SW480 (cell line): ENCODE measurements at places on chromosomes 2 and 18.

DNA sequence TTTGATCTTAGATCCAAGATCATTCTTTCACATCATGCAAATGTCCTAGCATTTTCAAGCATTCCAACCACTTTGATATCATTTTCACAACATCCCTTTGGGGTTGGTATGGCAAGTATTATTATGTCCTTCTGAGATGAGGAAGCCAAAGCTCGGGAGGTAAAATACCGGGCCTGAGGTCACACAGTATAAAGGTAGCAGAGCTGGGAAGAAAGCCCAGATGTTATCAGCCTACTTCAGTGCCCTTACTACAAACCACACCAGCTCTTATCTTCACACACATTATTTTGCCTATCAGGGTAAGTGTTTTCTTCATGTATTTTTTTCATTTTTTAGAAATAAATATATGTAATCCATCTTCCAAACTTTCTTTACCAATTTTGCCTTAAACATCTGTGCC is 4.2 kb upstream of the B4GALT6 start:
- no peak for DNase-seq

DNA sequence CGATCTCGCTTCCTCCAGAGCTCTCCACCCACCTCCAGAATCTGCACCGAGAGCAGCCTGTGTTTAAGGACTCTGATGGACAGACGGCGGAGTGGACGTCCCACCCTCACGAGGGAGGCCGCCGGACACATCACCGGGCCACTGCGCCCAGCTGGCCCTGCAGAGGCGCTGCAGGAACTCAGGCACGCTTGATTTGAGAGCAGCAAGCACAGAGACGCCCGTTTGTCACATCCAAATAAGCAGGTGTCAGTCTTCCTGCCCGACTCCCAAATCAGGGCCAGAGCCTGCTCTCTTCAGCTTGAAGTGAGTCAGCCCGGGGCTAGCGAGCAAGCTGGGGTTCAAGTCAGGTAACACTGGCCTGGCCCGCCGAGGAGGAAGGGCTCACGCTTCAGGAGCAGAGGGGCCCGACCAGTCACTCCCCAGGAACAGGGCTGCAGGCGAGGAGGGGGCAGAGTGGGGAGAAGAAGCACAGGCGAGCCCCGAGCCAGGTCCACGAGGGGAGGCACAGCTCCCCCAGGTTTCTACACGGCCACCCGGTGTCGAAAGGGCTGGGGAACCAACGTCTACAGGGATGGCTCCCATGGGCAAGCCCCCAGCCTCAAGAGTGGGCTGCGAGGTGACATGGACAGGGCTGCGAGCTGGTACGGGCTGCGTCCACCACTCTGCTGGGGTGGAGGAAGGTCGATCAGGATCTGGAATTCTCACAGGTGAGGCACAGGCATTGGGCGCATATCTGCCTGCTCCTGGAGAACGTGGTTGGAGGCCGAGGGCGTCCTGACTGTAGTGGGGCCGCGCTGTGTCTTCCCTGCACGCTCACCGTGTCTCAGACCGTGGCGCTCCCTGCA is 52.5 kb upstream of the CTDP1 start:
- DNase-seq: no peak

GRCh38 chr18:51074605-51075004 is 44.6 kb downstream of the SMAD4 start:
- no peak for DNase-seq

GRCh38 chr2:187577310-187577709 is 23.1 kb upstream of the TFPI start:
- no peak for DNase-seq

DNA sequence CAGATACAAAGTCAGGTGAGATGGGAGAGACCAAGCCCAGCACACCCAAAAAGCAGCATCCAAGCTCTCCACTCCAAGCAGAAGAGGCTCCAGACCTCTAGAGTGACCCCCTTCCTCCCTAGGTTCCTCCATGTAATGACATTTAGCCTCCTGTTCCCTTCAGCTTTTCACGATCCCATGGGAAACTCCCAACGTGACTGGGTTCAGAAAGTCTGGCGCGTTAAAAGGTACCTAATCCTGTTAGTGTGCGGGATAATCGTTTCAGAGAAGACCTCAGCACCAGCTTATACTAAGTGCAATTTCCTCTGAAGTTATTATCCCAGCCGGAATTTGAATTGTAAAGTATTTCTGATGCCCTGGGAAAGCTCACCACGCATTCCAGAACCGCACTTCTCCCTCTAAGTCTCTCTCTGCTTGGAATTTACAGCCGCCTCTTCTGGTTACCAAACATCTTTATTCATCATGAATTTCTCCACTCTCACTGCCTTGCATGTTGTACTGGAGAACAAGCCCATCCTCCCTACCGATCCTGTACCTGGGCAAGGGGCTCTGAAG is 46.9 kb downstream of the CCBE1 start:
- DNase-seq: no peak

- no peak for DNase-seq
These were observed 7.4 kb downstream of the DYSF start for GRCh38 chr2:71460595-71461303.

DNA sequence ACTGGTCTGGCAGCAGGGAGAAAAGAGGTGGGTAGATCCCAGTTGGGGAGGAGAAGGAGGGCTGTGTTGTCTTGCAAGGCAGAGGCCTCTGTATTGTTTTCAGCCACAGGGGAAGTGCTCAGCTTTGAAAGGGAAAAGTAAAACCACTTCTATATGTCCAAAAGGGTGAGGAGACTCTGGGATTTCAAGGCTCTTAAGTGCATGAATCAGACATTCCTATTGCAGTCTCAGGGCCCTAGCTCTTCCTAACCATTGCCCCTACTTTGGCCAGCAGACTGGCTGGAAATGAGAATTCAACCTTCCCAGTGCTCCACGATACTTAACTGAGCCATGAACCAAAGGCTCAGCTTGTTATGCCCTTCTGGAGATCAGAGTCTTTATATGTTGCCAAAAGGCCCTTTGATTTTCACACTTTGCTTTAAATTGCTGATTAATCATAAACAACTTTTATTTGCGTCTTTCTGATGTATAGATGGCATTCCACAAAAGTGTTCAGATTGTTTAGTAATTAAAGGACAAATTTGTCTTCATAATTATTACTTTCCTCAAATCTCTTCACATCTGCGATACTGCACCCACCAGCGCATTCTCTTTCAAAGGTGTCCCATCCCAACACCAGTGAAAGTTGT is 313.8 kb upstream of the MMADHC start:
- no peak for DNase-seq

DNA sequence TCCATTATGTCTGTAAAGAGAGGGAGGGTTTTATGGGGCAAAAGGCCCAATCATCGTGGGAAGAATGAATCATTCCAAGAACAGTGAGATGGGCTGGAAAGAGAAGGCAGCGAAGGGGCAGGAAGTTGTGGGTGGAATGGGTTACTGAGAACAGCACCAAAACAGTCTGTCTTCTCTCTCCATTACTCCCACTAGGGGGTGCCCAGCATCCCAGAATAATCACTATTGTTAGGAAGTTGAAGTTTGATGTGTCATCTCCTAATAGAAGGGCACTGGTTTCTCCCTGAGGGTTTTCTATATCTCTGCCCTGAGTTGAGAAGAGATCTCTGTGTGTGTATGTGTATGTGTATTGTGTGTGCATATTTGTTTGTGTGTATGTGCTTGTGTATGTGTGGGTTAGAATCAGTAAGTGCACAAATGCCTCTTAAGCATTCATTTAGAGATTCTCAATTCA is 76.6 kb upstream of the MAP4K3 start:
- peak; percentile 78 for DNase-seq

- peak; percentile 45 for DNase-seq
These were observed 347.6 kb downstream of the CTNNA2 start for GRCh38 chr2:79860228-79861058.

GRCh38 chr2:29361231-29361630 is 246.0 kb downstream of the CLIP4 start:
- no peak for DNase-seq

- peak; percentile 8 for DNase-seq
These were observed 1.1 kb downstream of the LMAN1 start for GRCh38 chr18:59357928-59358327.

- no peak for DNase-seq
These were observed 3.7 kb upstream of the ADI1 start for GRCh38 chr2:3522961-3523421.

GRCh38 chr2:241226723-241227572 is 38.5 kb downstream of the ANO7 start:
- no peak for DNase-seq

DNA sequence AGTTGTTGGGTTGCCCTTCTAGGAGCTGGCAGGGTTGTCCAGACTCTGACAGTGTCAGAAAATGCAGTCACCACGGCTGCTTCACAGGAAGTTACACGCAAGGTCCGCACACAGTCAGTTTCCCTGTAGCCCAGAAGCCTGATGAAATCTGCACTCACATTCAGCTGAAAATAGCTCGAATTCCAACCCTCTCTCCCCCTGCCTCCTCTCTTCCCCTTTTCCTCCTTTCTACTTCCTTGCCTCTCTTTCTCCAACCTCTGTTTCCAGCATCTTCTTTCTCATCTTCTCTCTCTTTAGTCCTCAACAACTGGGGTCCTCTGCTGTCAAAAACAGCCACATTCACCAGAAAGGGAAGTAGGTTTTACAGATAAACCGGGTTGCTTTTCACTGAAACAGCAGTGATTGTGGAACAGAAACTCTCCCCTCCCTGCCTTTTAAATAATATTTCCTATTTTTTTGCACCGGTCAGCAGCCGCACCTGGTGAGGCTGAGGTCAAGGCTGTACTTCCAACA is 69.3 kb downstream of the BCL11A start:
- no peak for DNase-seq

GRCh38 chr2:85340034-85340892 is 12.5 kb upstream of the TGOLN2 start:
- DNase-seq: no peak

DNA sequence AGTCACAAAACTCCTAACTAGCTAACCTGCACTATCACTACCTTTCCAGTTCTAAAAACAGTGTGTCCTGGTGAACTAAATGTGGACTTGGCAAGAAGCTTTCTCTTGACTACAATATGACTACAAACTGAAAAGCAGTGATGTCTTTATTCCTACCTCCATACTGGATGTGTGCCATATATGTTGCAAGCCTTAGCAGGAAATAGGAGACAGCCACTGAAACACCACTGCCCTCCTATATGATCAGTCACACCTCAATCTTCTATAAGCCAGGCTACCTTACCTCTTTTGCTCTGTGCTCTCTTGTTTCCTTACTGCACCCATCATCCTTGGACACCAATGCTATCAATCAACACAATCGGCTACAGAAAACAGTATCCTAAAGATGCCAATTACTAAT is 34.1 kb downstream of the SS18 start:
- no peak for DNase-seq

DNA sequence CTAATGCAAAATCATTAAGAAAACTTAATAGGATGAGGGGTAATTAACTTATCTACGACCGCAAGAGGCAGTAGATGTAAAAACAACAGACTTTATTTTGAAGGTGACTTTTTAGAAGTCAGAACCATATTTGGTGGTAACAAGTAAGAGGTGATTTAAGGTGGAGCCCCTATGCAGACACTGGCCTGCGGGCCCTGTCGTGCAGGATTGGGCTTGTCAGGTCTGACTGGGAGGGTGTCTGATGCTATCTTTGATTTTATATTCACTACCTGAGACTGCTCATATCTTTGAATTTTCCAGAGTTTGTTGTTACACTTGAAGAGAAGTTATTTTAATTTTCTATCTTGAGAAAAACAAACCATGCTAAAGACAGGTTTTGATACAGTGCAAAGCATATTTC is 29.1 kb upstream of the SCLY start:
- no peak for DNase-seq

- no peak for DNase-seq
These were observed 21.0 kb downstream of the OTX1 start for GRCh38 chr2:63071664-63072063.

- DNase-seq: no peak
These were observed 13.3 kb upstream of the CYRIA start for GRCh38 chr2:16678964-16679363.

- DNase-seq: no peak
These were observed 423.7 kb downstream of the METTL4 start for GRCh38 chr18:2147476-2148230.

DNA sequence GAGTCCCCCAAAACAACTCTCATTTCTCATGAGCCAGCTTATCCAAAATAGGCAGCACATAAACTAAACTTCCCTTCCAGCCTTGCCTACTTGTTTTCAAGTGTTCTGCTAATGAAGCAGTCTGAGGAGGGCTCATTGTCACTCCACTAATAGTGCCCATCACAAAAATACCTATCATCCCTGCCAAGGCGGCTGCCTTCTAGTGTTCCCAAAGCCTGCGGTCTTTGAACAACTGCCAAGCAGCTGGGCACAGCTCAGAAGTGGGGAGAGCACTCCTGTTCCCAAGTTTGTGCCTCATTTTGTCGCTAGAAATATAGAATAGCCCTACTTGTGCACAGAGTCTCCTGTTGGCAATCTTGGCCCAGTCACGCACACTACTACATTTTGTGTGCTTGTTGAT is 50.3 kb downstream of the DTNA start:
- DNase-seq: no peak
